ENCODE measurements at places on chromosomes 1 and 21.
A peak's percentile ranks its signal among the peaks of the same experiment; 100 is the strongest.

- DNase-seq: peak; percentile 37
Observed at GRCh38 chr1:61588736-61589672, 135.9 kb downstream of the TM2D1 start.

DNA sequence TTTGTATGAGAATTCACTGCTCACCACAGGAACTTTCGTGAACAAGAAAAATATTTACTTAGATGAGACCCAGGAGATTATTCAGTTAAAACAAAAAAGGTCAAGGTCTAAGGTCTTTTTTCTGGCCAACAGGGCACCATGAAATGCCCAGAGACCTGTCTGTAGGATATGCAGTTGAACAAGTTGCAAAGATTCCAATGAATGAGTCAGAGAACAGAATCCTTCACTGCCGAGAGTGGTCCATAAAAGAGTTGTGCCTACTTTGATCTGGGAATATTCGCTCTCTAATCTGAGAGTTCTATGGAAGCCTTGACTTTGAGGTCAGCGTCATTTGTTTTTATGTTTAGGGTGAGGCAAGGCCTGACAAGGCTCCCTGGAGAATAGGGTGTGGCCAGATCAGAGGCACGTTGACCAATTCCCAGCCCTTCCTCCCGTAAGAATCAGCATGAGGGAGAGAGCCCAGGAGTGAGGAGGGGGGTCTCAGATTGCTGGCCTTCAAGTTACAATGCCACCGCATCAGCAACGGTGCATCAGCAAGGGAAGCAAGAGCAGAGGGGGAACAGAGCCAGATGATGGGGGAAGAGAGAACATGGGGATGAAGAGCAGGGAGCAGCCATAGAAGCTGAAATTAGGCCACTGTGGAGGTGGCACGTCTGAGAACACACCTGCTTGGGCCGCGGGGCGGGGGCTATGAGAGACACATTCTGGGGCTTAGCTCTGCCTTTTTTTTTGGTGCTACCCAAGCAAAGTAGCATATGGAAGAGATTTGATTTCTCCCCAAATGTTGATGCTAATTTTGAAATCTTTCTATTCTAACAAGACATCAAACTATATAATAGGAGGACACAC is 206.4 kb upstream of the RAB4A start:
- DNase-seq: no peak

GRCh38 chr1:108634521-108634920 is 26.4 kb downstream of the HENMT1 start:
- no peak for DNase-seq

DNA sequence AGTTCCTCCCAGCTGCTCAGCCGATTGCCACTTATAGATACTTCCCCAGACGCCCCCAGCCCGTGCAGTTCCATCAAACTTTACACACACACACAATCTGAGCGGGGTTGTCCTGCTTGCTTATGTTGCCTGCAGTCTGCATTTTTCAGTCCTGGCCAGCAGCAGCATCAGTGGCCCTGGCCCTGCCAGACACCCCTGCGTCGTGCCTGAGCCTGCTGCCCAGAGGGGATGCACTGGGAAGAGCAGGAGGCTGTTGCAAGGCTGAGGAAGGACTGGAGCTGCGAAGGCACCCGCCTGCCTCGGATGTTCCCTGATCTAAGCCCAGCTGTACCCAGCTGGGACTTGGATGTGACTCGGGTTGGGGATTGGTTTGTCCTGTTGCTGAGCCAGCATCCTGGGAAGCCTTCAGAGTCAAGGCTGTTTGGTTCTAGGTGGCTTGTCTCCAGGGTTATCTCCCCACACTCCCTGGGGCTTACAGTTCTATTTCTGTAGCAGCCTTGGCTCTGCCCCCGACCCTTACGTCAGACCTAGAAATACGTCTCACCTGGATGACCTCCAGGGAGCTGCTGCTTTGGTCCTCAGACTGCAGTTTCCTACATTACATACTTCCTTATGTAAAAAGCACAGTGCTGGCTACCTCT is 42.3 kb downstream of the MAN1C1 start:
- DNase-seq: no peak

- DNase-seq: no peak
Observed at GRCh38 chr1:230568008-230568407, 74.3 kb upstream of the COG2 start.

DNA sequence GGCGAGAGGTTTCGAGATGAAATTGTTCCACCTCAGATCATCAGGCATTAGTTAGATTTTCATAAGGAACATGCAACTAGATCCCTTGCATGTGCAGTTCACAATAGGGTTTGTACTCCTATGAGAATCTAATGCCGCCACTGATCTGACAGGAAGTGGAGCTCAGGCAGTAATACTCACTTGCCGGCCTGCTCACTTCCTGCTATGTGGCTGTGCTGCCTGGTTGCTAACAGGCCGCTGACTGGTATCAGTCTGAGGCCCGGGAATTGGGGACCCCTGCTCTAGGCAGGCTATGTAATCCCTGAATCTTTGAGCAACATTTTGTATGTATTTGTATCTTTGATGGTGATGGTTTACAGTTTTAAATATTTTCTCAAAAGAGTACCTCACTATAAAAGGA is 32.5 kb downstream of the XKR8 start:
- peak; percentile 57 for DNase-seq

GRCh38 chr1:57553666-57554065 is 129.8 kb upstream of the DAB1 start:
- no peak for DNase-seq

- peak; percentile 49 for DNase-seq
Observed at GRCh38 chr1:215526147-215526845, 40.8 kb upstream of the KCTD3 start.

DNA sequence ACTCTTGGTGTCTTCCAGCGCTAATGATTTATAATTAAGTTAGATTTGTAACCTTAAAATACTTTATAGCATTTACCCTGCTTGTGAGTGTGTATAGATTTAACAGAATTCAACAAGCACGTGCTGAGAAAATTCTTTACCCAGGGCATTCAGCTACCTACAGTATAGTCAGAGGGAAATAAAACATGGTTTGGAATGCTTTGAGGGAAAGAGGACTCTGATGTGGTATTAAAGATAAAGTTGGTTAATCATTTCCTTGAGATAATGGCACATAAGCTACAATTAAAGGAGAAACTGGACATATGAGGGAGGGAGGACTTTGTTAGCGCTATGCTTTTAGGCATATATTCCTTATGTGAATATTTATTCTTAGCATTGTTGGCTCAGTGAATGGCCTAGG is 26.4 kb upstream of the IL12RB2 start:
- DNase-seq: no peak

GRCh38 chr21:27450216-27450615 is 483.3 kb upstream of the ADAMTS5 start:
- DNase-seq: no peak

GRCh38 chr1:202411422-202411821 is 62.9 kb downstream of the PPP1R12B start:
- no peak for DNase-seq

- no peak for DNase-seq
Observed at GRCh38 chr21:32297449-32297848, 1.2 kb upstream of the MRAP start.

- DNase-seq: no peak
Observed at GRCh38 chr21:44618504-44618903, 6.6 kb downstream of the KRTAP10-8 start.

- DNase-seq: no peak
Observed at GRCh38 chr1:117169871-117170596, 40.7 kb downstream of the VTCN1 start.

- DNase-seq: no peak
Observed at GRCh38 chr1:30756206-30756544, 1.4 kb downstream of the LAPTM5 start.

- DNase-seq: no peak
Observed at GRCh38 chr21:39022466-39022862, 160.8 kb downstream of the PSMG1 start.

GRCh38 chr1:24351247-24351646 is 32.1 kb downstream of the GRHL3 start:
- no peak for DNase-seq

GRCh38 chr1:222736972-222737371 is at the start of gene FAM177B:
FAM177B (plus strand) TSS chr1:222737202; CDS start chr1:222746546, 9,344 bp downstream.
- DNase-seq: no peak

- DNase-seq: peak; percentile 70
Observed at GRCh38 chr1:211352985-211353515, 26.4 kb downstream of the TRAF5 start.

DNA sequence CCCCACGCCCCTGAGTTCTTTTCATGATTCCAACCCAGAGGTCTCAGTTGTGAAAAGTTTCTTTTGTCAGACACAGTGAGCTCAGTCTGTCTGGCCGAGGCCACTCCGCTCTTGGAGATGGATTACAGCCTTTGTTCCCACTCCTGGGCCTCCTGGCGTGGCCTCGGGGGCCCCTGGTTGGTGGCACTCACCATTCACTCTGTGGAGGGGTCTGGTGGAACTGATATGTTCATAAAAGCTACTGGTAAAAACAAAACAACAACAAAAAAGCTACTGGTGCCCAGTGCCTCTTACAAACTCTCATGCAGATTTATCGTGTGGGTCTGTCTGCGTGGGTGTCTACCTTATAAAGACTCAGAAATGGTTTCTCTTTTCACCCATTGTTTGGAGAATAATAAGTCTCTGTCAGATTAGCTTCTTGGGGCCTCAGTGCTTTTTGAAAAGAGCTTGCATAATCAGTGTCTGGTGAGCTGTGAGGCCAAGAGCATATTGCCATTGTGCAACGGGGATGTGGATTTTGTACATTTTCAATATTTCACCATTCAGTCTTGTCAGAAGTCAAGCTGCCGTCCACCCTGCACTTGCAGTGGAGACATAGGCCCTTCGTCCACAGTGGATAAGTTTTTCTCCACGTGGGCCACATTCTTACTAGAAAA is 86.7 kb downstream of the GALNT2 start:
- no peak for DNase-seq

DNA sequence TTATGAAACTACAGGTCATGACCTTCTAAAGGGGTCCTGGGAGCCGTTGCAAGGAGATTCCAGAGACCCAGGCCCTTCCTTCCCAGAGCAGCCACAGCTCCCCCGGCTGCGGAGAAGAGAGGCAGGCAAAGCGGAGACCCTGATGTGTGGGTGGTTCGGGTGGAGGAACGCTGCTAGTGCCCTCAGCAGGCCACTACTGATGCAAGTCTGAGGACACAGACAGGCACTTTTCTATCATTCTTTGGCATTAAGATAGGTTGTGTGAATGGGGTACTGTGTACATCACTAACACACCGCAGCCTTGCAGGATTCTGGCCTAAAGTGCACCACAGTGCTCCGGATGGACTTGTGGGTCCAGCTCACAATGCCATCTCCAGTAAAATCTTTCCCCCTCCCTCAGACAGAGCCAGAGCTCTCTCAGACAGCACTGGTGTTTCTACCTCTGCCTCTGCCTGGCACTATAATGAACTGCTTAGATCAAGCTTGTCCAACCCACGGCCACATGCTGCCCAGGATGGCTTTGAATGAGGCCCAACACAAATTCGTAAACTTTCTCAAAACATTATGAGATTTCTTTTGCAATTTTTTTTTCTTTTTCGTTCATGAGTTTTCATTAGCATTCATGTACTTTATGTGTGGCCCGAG is 121.4 kb downstream of the TGFBR3 start:
- DNase-seq: no peak

- DNase-seq: no peak
Observed at GRCh38 chr1:169784102-169784501, 10.6 kb downstream of the METTL18 start.

DNA sequence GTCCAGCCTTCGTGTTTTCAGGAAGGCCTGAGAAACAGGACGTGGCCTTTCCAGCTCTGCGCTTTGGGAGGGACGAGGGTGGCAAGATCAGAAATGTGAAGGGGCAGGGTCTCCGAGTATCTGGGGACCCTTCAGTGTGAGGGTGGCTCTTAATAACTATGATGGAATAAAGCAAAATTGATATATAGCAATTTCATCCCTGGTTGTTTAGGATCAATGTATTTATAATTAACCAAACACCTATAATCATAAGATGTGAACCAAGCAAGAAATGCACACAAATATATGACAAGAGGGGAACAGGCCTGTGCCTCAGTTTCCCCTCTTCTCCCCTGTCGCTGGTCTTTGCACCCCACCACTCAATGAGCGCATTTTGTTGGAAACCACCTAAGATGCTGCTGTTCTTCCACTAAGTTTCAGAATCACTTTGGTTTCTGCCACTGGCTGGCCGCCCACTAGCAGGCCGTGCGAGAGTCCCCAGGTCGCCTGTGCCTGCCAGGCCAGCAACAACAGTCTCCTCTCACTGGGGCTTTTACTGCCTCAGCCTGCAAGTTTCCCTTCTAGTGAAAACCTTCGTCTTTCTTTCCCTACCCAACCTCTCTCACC is 36.6 kb downstream of the UBASH3A start:
- DNase-seq: no peak

GRCh38 chr1:211518330-211519289 is 26.6 kb upstream of the RD3 start:
- no peak for DNase-seq

DNA sequence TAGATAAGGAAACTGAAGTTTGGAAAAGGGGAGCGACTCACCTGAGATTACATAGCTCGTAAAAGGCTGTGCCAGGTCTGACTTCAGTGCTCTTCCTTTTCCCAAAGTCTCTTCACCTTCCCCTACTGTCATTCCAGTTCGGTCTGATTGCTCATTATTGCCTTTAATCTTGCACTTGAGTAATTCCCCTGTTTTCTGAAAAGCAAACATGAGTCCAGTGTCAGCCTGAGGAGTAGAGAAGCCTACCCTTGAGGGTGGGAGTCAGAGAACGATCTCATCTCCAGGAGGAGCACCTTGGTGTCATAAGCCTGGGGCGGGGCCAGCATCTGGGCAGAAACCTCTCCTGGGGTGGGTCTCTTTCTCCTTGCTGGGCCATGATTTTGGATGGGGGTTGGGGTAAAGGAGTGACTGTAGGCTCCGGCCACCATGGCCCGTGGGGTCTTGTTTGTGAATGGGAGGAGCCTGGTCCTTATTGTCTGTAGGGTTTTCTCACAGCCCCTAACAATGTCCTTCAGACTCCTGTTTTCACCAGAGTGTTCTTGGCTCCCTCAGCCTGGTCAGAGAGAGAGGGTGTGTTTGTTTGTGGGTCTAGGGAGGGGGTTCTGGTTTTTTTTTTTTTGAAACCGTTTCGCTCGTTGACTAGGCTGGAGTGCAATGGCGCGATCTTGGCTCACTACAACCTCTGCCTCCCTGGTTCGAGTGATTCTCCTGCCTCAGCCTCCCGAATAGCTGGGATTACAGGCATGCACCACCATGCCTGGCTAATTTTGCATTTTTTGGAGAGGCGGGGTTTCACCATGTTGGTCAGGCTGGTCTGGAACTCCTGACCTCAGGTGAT is 6.0 kb downstream of the VANGL2 start:
- DNase-seq: no peak

DNA sequence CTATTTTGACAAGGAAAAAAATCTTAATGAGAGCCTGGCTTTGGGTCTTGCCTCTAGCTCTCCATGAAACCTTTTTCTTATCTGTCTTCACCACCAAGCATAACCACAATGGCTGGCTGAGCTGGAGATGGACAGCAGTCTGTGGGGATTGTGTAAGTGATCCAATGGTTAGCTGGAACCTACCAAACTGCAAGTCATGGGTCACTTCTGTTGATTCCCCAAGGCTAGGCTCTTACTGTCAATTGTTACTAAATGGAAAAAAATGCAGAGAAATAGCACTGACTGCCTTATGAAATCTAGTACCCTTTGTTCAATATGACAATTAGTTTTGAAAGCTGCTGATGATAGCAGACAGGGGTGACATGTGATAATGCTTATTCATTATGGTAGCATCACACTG is 359.0 kb downstream of the ST6GALNAC3 start:
- DNase-seq: no peak

- no peak for DNase-seq
Observed at GRCh38 chr1:233328142-233328921, 808 bp downstream of the MAP3K21 start.

Measured in CD4-positive, alpha-beta T cell treated with Interleukin-4 for 4 hours (primary cell).